ENCODE measurements at places on chromosomes 12 and 14.

DNA sequence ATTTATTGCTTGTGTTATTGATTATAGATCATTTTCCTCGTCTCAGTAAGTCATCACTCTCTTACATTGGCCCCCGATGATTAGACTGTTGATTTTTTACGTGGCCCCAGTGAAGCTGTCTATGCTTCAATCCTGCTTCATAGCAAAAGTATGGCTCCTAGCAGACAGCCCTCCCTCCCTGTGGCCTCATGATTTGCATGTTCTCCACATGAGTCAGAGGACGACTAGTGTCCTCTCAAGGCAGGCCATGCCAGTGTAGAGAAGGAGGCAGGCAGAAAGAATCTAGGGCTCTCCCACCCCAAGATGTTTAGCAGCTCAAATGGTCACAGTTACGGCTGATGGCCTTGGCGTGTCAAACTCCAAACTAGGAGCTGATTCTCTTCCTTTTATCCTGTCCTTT, 59.6 kb downstream of the FIGNL2 start:
- no peak for DNase-seq

- no peak for DNase-seq
Observed at GRCh38 chr12:49969651-49970429, 2.9 kb upstream of the AQP6 start.

GRCh38 chr12:54068418-54069070, 14.9 kb downstream of the HOXC4 start:
- DNase-seq = no peak

DNA sequence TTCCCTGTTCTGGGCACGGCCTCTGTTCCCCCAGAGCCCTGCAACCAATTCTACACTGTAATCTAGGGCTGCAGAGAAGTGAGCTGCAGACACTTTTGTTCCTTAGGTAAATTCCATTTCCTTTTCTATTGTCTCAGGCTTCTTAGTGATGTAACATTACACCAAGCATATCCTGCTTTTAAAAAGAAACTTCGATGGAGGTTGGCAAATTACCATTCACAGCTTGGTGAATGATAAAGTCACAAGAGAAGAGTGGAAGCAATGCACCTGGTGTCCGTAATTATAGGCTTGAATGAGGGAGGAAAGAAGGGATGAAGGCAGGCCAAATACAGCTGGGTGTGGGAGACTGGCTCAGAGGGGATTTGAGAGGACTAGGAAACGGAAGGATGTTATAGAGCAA, 68.6 kb downstream of the PPM1A start:
- no peak for DNase-seq

DNA sequence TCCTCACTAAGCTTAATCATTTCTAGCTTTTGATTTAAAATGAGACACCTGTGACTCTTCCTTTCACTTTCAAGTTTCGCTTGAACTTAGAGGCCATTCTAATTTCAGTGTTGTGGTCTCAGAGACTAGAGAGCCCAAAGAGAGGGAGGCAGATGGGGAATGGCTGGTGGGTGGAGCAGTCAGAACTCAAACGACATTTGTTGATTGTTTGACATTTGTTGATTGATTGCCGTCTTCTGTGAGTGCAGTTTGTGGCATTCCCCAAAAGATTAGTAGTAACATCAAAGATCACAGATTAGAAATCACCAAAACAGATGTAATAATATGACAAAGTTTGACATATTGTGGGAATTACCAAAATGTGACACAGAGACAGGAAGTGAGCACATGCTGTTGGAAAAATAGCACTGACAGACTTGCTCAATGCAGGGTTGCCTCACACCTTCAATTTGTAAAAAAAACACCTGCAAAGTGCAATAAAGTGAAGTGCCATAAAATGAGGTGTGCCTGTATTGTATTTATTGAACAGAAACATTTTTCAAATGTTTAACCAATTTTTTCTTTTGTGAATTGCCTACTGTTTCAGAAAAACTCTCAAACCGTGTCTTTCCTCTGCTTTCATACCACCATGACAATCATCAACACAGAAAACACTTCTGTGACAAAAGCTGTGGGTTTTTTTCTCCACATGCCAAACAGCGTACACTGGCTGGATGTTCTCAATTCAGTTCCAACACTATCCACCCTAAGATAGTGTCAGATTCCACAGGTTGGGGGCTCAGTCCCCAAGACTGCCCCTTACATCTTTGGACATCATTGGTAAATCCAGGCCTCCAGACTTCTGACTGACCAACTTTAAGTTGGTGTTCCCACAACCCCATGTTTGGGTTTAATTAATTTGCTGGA, 376.3 kb upstream of the RGS6 start:
- DNase-seq = no peak

DNA sequence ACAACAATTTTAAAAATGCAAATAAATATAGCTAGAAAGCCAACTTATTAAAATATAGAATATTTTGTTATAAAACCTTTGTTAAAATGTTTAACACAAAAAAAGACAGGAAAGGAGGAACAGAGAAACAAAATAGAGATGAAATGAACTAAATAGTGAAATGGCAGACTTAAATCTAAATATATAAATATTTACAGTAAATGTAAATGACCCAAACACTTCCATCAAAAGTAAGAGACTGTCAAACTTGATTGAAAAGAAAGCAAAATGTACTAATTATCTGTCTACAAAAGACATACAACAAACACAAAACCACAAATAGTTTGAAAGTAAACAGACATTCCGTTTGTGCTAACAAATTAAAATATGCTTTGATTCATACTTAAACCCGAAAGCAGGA, 41.7 kb downstream of the PLBD1 start:
- DNase-seq = no peak

DNA sequence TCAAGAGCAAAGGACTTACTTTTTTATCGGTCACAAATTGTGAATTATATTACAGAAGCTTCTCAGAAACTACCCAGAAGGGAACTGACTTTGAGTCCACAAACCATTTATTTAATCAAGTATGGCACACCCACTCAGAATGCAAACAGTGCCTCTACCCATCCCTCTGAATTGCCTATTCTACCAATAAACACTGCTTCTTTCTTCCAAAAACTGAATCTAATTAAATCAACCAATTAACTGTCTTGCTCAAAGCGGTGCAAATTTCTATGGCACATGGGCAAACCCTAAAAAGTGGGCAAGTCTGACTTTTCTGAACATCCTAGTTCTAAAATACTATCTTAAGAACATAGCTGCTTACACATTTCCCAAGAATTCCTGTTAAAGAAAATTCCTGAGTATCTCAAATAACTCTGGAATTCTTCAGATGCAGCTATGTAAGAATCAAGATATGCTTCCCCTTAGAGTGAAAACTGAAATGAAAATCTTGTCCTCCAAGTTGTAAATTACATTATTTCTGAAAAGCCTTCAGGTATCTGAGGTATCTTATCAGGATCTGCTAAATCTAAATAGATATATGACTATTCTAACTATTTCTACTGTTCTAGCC, 4.3 kb downstream of the SPTLC2 start:
- DNase-seq = no peak

- DNase-seq = no peak
Observed at GRCh38 chr12:115957686-115958290, 319.7 kb downstream of the MED13L start.

DNA sequence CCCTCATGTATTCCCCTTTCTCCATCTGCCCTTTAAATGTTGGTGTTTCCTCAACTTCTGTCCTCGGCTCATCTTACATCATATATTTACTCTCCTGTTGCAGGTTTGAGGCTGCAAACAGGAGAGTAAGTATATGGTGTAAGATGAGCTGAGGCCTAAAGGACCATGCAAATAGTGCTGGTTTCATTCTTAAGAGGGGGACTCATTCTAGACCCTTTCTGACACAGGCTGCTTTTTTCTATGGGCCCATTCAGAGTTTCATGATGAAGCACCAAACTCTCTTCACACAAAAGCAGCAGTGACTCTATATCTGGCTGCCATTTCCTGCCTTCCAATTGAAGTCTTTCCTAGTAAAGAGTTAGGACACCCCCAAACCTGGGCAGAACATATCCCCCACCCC, 218.5 kb downstream of the PHLDA1 start:
- DNase-seq = no peak

GRCh38 chr12:109934026-109934425, 34.0 kb downstream of the TCHP start:
- DNase-seq = no peak

GRCh38 chr12:55932551-55932910, 1.6 kb downstream of the DGKA start:
- no peak for DNase-seq

- DNase-seq = peak; percentile 43
Observed at GRCh38 chr14:98173305-98173704, 1098.7 kb downstream of the BCL11B start.

- DNase-seq = no peak
Observed at GRCh38 chr12:103956509-103957027, 9.1 kb upstream of the TDG start.

GRCh38 chr12:30023186-30023585, 239.4 kb upstream of the TMTC1 start:
- no peak for DNase-seq

DNA sequence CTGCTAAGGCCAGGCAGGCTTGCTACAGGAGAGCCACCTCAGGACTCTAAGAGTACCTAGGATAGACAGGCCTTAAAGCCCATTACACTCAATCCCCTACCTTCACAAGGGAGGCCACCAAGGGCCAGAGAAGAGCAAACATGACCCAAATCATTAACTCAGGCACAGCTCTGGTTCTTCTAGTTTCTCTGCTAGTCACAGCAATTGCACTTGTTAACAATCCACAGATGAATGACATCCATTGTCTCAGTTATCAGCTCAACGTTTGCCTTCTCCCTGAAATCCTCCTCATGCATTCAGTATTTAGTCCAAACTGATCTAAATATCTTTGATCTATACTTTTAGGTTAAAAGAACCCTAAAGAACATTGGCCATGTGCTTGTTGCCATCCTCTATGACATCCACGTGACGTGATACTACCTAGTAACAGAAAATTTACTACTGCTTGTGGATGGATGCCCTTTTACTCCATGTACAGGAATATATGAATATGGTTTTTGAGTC, 164.5 kb downstream of the STXBP6 start:
- DNase-seq = no peak

- no peak for DNase-seq
Observed at GRCh38 chr12:59080101-59080500, 159.8 kb upstream of the LRIG3 start.

- no peak for DNase-seq
Observed at GRCh38 chr12:7112041-7112440, 3.0 kb upstream of the C1RL start.

DNA sequence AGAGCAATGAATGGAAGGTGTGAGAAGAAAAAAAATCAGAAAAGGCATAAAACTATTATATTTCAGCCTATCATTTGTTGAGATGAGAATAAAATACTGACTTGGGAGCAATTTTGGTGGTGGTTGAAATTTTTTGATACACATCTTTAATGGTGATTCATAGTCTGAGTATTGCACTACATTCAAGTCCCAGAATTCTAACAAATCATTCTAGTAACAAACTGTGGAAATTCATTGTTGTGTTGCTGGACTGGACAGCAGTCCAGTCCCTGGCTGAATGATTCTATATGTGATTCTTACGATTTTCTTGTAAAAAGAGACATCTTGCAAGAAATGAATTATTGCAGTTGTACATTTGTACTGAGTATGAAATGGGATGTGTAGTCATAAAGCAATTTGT, 268.6 kb downstream of the TRHDE start:
- no peak for DNase-seq

DNA sequence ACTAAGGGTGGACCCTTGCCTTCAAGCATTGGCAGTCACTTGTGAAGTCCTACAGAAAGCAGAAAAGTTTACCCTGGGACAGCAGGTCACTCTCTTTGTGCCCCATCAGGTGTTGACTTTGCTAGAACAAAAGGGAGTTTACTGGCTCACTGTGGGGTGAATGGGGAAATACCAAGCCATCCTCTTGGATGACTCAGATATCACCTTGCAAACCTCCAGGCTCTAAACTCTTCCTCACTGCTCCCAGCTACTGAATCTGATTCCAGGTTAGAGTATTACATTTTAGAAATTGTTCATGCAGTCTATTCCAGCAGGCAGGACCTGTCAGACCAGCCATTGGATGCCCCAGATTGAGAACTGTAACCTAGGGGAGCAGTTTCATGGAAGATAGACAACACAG, 7.3 kb upstream of the EDDM3B start:
- DNase-seq = no peak

DNA sequence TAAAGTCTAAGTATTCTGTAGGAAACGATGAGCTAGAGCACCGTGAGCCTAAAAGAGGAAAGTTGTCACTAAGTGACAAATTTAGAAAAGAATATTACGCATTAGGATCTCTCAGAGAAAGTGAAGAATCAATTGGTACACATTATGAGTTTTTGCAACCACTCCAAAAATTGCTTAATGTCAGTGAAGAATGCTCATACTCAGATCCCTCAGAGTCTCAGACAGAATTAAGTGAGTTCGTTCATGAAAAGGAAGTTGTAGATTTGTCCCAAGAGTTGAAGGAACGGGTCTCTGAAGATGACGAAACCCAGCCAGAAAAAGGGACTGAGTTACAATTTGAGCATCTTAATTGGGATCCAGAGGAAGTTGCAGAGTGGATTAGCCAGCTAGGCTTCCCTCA, 1.5 kb downstream of the SAMD15 start:
- no peak for DNase-seq

DNA sequence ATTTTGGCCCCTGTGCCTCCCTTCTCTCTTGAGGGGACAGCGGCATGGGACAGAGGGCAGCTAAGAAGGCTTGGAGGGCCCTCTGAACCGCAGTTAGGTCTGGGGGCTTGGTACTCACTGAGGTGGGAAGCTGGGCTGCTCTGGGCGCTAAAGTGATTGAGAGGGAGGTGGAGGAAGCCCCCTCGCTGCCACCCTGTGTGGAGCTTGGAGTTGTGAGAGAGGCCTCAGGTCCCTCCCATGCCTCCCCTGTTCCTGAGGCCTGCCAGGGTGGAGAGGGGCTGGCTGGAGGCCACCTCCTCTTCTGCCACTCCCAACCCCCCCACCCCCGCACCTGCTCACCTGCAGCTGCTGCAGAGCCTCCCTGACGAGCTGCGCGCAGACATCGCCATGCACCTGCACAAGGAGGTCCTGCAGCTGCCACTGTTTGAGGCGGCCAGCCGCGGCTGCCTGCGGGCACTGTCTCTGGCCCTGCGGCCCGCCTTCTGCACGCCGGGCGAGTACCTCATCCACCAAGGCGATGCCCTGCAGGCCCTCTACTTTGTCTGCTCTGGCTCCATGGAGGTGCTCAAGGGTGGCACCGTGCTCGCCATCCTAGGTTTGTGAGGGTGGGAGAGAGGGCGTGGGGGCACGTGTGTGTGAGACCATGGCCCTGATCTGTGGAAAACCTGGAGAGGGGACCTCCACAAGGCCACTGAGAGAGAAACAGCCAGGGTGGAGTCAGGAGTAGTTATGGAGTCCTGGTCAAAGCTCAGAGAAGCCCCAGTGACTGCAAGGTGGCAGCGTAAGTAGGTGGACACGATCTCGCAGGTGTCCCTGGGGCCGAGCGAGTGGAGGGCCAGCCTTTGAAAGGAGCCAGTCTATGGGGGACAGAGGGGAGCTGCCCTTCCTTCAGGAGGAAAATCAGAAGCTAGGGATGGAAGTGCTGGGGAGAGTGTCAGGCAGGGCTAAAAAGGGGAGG, 11.2 kb downstream of the KCNH3 start:
- DNase-seq = no peak

- no peak for DNase-seq
Observed at GRCh38 chr14:105375635-105376057, 22.7 kb upstream of the TEX22 start.

GRCh38 chr14:32009976-32010581, 67.0 kb upstream of the ARHGAP5 start:
- no peak for DNase-seq

Measured in activated naive CD4-positive, alpha-beta T cell (primary cell).